ENCODE measurements at places on chromosomes 12 and 14.
A peak's percentile ranks its signal among the peaks of the same experiment; 100 is the strongest.

- DNase-seq, result peak; percentile 43
Measured at GRCh38 chr12:51269174-51270066, 795 bp downstream of the SMAGP start.

GRCh38 chr14:34231626-34232025 lies 230.4 kb downstream of the SPTSSA start:
- no peak for DNase-seq

- no peak for DNase-seq
Measured at GRCh38 chr12:130709151-130709970, 6.7 kb downstream of the RIMBP2 start.

GRCh38 chr12:32457251-32458025 lies 58.1 kb downstream of the FGD4 start:
- no peak for DNase-seq

DNA sequence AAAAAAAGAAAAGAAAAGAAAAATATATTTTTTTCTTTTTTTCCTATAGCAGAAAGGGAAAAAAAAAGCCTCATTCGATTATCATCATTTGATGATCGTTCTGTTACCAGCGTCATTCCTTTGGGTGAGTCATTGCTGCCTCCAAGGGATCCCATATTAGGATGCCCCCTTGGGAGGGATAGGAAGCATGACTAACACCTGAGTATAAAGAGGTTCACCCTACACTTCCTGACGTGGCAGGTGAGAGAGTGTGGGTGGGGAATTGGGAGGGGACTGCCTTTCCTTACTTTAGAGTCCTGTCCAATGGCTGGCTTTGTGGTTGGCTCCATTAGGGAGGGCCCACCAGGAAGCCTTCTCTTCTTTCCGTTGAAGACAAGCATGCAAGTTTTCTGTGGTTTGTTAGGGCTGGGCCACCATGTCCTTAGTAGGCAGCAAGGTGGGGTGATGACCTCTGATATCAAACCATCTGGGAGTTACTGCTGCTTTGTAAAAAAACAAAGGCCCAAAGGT lies 56.1 kb upstream of the FUT8 start:
- peak; percentile 18 for DNase-seq

GRCh38 chr12:454833-455232 lies 4.9 kb upstream of the B4GALNT3 start:
- DNase-seq, result no peak

- no peak for DNase-seq
Measured at GRCh38 chr12:111653596-111653995, 32.2 kb downstream of the BRAP start.

DNA sequence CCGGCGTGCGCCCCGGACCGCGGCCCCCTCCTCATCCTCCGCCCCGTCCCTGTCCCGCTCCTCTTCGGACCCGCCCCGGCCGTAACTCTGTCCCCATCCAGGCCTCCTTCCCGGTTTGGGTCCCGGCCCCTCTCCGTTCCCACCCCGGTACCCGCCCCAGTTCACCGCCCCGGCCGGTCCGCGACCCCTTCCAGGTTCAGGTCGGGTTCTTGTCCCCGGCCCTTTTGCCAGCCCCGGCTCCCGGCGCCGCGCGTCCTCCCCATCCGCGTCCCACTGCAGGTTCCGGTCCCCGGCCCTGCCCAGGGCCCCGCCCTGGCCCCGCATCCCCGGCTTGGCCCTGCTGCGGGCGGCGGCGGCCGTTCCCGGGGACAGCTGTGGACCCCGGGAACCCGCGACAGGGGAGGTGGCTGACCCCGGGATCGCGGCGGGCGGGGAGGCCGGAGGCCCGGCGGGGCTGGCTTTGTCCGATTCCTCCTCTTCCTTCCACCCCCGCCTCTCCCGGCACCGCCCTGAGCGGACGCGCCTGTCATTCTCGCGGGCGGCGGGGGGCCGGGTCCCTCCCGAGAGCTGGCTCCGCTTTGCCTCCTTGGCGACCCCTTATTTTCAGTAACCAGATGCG lies 601 bp downstream of the KLC1 start:
- peak; percentile 58 for DNase-seq

GRCh38 chr12:20128928-20129327 lies 239.4 kb upstream of the PDE3A start:
- DNase-seq, result no peak

GRCh38 chr12:49867570-49868341 lies 24.9 kb upstream of the BCDIN3D start:
- DNase-seq, result no peak

- no peak for DNase-seq
Measured at GRCh38 chr14:58918066-58918738, 270.3 kb upstream of the DAAM1 start.

DNA sequence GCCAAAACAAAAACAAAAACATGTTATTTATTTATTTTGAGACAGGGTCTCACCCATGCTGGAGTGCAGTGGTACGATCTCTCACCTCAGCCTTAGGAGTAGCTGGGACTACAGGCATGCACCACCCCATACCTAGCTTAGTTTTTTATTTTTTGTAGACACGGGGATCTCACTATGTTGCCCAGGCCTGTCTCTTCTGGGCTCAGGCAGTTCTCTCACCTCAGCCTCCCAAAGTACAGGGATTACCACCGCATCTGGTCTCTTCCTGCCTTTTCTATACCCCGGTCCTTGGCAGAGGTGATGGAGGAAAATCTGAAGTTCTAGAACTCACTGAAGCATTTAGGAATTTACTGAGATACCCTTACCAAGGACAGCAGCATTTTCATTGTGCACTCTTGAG lies 6.8 kb upstream of the IRF2BPL start:
- DNase-seq, result no peak

DNA sequence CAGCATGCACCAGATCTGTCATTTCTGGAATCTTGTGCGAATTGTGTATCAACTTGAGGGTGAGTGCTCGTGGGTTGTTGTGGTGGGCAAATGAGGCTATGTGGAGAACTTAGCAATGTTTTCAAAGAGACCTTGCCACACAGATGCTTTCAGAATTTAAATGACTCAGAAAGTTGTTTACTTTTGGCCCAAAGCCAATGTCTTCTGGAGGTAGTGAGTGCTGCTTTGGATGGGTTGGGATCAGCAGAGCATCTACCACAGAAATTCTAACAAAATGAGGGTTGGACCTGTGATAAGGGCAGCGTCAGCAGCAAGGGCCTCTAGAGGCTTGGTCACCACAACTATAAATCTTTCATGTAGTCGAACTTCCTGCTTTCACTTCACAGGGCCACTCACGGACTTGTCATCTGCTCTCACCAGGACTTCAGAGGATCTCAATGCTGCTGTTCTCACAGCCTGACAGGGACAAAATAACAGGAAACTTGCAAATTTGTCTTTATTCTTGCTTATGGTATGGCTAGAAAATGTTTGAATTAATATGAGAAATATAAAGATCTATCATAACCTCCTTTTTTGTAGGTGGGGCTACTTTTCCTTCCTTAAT lies 111.4 kb downstream of the DACT1 start:
- DNase-seq, result peak; percentile 78

GRCh38 chr14:78450669-78451318 lies 280.6 kb downstream of the NRXN3 start:
- DNase-seq, result no peak

GRCh38 chr12:77578466-77579220 lies 252.1 kb upstream of the NAV3 start:
- no peak for DNase-seq

DNA sequence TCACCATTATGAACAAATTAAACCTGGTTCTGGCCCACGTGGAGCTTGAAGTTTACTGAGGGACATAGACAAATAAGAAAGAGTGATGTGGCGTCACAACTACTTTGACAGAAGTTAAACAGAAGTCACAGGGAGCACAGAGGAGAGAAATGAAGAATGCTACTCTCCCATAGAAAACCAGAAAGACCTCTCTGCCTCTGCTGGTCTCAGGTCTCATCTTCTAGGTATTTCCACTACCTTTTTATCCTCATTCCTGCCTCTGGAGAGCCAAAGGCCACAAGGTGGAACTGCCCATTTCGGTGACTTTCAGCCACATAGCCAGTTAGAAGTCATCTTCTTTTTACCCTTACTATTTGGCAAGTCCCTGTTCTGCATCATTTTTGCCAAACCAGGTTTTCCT lies 170.5 kb downstream of the CAND1 start:
- DNase-seq, result no peak

DNA sequence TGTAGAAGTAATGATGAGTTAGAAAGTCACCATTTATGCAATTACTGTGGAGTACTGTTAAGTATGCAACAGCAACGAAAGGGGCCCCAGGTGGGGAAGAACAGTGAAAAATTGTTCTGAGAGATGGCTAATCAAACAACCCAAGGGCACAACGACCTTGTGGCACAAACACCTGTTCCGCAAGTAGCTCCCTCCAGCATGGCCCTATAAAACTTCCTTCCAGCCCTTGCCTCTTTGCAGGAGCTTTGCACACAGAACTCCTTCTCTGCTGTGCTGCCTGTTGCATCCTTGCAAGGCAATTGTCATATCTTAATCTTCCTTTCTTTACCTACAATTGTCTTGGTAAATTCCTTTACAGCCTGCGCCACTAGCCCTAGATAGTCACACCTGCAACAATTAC lies 23.2 kb upstream of the ATP23 start:
- no peak for DNase-seq

DNA sequence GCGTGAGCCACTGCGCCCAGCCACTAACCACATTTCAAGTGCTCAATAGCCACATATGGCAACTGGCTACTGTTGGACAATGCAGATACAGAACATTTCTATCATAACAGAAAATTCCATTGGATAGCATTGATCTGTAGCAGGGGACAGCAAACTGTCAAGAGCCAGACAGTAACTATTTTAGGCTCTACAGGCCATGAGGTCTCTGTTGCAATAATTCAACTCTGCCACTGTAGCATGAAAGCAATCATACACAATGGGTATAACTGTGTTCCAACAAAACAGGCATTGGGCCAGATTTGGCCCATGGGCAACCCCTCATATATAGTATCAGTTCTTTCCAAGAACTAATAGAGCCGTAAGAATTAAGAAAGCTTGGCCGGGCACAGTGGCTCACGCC lies 8.0 kb downstream of the CSRNP2 start:
- DNase-seq, result no peak

DNA sequence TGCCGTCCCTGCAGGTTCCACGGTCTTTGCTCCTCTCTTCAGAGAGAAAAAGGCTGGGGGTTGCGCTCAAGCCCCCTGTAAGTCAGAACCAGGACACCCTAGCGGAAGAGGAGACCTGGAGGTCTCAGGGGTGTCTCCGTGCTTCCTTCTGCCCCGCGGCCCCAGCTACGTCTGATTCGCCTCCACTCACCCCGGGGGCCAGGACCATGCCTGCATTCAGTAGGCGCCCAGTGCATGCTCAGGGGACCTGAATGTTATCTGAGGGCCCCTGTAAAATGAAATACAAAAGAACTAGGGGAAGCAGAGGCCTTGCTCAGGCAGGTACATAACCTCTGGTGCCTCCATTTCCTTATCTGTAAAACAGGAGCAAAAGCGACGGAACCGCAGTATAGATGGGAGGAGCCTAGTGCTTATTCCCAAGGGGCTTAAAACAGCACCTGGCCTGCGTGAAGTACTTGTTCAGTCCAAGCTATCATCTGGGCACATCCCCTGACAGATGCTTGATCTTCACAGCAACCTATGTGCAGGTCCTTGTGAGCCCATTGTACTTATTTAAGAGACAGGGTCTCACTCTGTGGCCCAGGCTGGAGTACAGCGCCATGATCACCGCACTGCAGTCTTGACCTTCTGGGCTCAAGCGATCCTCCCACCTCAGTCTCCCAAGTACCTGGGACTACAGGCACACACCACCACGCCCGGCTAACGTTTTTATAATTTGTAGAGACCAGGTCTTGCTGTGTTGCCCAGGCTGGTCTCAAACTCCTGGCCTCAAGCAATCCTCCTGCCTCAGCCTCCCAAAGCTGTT lies 110.3 kb upstream of the NCOR2 start:
- DNase-seq, result no peak

- DNase-seq, result no peak
Measured at GRCh38 chr12:19498099-19498498, 58.8 kb downstream of the AEBP2 start.

DNA sequence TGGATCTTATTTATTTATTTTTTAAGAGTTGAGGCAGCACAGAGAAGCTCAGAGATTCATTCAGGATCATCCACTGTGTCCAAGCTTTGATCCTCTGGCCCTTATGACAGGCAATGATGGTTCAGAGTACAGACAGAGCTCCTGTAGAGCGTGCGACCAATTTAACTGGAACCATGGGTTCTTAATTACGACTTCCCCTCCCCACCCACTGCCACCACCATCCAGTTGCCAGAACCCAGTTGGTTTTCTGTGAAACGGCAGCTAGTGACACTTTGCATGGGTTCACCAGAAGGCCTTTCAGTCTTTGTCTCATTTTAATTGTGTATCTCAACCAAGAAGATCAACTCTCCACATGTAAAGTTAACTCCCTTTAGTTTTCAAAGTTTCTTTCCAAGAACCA lies 478.2 kb downstream of the ZFP36L1 start:
- DNase-seq, result no peak

DNA sequence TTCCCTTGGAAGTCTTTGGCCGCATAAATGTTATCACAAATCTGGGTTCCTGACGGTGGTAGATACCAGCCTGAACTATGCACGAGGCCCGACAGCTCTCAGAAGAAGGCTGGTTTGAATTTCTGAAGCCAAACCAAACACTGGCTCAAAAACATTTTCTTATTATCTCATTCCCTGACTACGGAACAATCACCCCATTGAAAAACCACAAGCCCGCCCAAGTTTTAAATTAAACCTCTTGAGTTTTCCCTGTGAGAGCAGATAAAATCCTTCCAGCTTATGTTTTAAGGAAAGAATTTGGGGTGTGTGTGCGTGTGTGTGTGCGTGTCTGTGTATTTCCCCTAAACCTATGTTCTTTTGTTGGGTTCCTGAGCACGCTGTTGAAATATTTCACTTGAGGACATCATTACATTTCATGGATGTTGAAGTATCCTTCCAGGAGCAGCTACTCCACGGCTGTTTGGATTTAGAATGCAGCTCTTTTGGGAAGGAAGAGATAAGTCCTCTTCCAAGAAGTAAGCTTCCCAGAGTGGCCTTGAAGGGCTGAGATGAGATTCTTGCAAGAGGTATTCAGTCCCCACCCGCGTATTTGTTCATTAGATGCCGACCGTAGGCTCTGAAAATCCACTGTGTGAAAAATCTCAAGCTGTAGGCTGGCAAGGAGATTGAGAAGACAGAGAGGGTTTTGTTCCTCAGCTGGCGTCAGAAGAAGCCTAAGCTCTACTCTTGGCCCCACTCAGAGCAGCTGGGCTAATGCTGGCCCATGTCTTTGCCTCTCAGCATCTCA lies 131.0 kb upstream of the NCOR2 start:
- no peak for DNase-seq

DNA sequence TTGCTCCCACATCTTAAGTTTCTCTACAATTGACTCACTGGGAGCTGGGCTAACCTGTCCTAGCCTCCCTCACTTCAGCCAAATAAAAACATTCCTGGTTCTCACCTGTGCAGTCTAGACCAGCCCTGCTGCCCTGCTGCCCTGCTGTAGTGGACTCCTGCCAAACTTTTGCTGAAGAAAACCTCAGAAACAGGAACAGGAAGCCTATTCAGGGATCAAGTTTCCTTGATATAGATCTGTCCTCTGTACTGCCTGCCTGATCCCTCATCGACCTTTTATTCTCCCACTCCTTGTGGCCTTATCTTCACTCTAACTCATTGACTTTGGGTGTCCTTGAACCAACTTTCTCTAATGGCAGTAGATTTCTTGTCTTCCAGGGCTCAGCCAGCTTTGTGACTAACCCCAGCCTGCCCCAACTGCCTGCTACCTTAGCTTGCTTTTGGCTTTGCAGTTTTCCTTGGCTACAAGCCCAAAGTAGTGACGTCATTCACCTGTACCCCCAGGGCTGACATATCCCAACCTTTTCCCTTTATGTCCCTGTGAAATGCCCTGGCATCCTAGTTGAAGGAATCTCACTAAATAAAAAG lies 234.8 kb downstream of the DUSP6 start:
- no peak for DNase-seq

- no peak for DNase-seq
Measured at GRCh38 chr12:21678959-21679358, 21.3 kb upstream of the LDHB start.

All from stimulated activated naive CD8-positive, alpha-beta T cell treated with anti-CD3 and anti-CD28 coated beads, Interleukin-15, amount 100 ng/mL, for 72 hours (primary cell).